ENCODE measurements at places on chromosomes 5 and 9. TPM values are rescaled to one million over a fixed set of nuclear protein-coding genes. Genes with fewer than 3 reads are reported as not detected.

The PCDHGB2 gene
- 3.4 TPM for polyA plus RNA-seq

The SLC6A7 gene
- 0.08 TPM for polyA plus RNA-seq

The GRAMD2B gene
- polyA plus RNA-seq = 30.4 TPM

The NUTM2G gene
- polyA plus RNA-seq = 0.82 TPM

The COL23A1 gene
- polyA plus RNA-seq = 8.2 TPM

The UGT3A2 gene
- polyA plus RNA-seq = 11.2 TPM

The SOHLH1 gene
- not detected for polyA plus RNA-seq

The PLPP7 gene
- 1.9 TPM for polyA plus RNA-seq

The SURF4 gene
- 174 TPM for polyA plus RNA-seq

The PCDHGB7 gene
- polyA plus RNA-seq = 15.4 TPM

The C9 gene
- 0.16 TPM for polyA plus RNA-seq

The ITGA1 gene
- polyA plus RNA-seq = 56.3 TPM

The RNF183 gene
- polyA plus RNA-seq = 5.7 TPM

The SPINK13 gene
- polyA plus RNA-seq = 0.31 TPM

The NELFB gene
- polyA plus RNA-seq = 50.6 TPM

The CCNG1 gene
- polyA plus RNA-seq = 193 TPM

The ENTREP1 gene
- 3.5 TPM for polyA plus RNA-seq

The JAKMIP2 gene
- polyA plus RNA-seq = 4.6 TPM

The SOX30 gene
- 0.69 TPM for polyA plus RNA-seq

The MARCOL gene
- polyA plus RNA-seq = 0.12 TPM

The MCIDAS gene
- 0.89 TPM for polyA plus RNA-seq

The ADRA1B gene
- polyA plus RNA-seq = 3.1 TPM

The TAF1L gene
- 0.07 TPM for polyA plus RNA-seq

The CDH6 gene
- polyA plus RNA-seq = 65.6 TPM

The NPDC1 gene
- 25.8 TPM for polyA plus RNA-seq

The EDIL3 gene
- polyA plus RNA-seq = 51.8 TPM

The DAB2 gene
- polyA plus RNA-seq = 192 TPM

The SAXO1 gene
- 0.25 TPM for polyA plus RNA-seq

The NPM1 gene
- polyA plus RNA-seq = 1,764 TPM

The CARTPT gene
- not detected for polyA plus RNA-seq

The GRXCR2 gene
- polyA plus RNA-seq = not detected

The PCDHGB6 gene
- polyA plus RNA-seq = 8.0 TPM

The FBN2 gene
- polyA plus RNA-seq = 98.3 TPM

The STK32A gene
- polyA plus RNA-seq = 13.5 TPM

The MSX2 gene
- 0.35 TPM for polyA plus RNA-seq

The PPP1R26 gene
- 31.7 TPM for polyA plus RNA-seq

The FANCG gene
- 38.7 TPM for polyA plus RNA-seq

The SIMC1 gene
- 20.2 TPM for polyA plus RNA-seq

The IL13 gene
- polyA plus RNA-seq = not detected

The GRM6 gene
- polyA plus RNA-seq = 0.74 TPM

The ACSL6 gene
- polyA plus RNA-seq = 1.8 TPM

The RNF208 gene
- polyA plus RNA-seq = 9.6 TPM

The UNC13B gene
- 27.0 TPM for polyA plus RNA-seq

The SPEF2 gene
- polyA plus RNA-seq = 35.7 TPM

The FOXD4L4 gene
- not detected for polyA plus RNA-seq

The ELAVL2 gene
- 3.6 TPM for polyA plus RNA-seq

The KLF4 gene
- polyA plus RNA-seq = 7.9 TPM

The IFNB1 gene
- not detected for polyA plus RNA-seq

The HAVCR2 gene
- polyA plus RNA-seq = 10.1 TPM

The ZNF367 gene
- 10.4 TPM for polyA plus RNA-seq

The F2RL1 gene
- polyA plus RNA-seq = 44.5 TPM

The GDNF gene
- polyA plus RNA-seq = 15.2 TPM

The LRRC19 gene
- polyA plus RNA-seq = 23.5 TPM

The STPG3 gene
- 1.7 TPM for polyA plus RNA-seq

The GHR gene
- polyA plus RNA-seq = 18.9 TPM

The EXD3 gene
- polyA plus RNA-seq = 12.5 TPM

The PGM5 gene
- polyA plus RNA-seq = 48.1 TPM

The ORM2 gene
- not detected for polyA plus RNA-seq
